ENCODE measurements at places on chromosomes 2 and 18. TPM values are rescaled to one million over a fixed set of nuclear protein-coding genes. Genes with fewer than 3 reads are reported as not detected.

MAPK4 gene
- total RNA-seq, result not detected

HTR2B gene
- 19.3 TPM for total RNA-seq

TNFRSF11A gene
- 0.25 TPM for total RNA-seq

RAPGEF4 gene
- 1.00 TPM for total RNA-seq

PTH2R gene
- 0.25 TPM for total RNA-seq

LAMA1 gene
- total RNA-seq, result 67.1 TPM

HMSD gene
- total RNA-seq, result 0.25 TPM

RGPD5 gene
- 50.4 TPM for total RNA-seq

NT5C1B gene
- 0.33 TPM for total RNA-seq

AQP12B gene
- not detected for total RNA-seq

SLC9A2 gene
- not detected for total RNA-seq

STK16 gene
- 48.9 TPM for total RNA-seq

DTNA gene
- total RNA-seq, result 17.2 TPM

FSIP2 gene
- total RNA-seq, result 0.22 TPM

IGFBP5 gene
- total RNA-seq, result 731 TPM

KCNG3 gene
- under 0.01 TPM for total RNA-seq

PSTPIP2 gene
- 3.1 TPM for total RNA-seq

PSMD14 gene
- 193 TPM for total RNA-seq

PLGLB2 gene
- 2.1 TPM for total RNA-seq

RFX8 gene
- total RNA-seq, result 15.3 TPM

ASB1 gene
- 47.7 TPM for total RNA-seq

ANKRD53 gene
- total RNA-seq, result 0.50 TPM

FAM110C gene
- total RNA-seq, result not detected

CHRNG gene
- not detected for total RNA-seq

LNPK gene
- 61.6 TPM for total RNA-seq

DUSP19 gene
- total RNA-seq, result 3.7 TPM

CFC1B gene
- not detected for total RNA-seq

TMEM247 gene
- not detected for total RNA-seq

CCDC121 gene
- total RNA-seq, result 1.7 TPM

SH2D6 gene
- 1.4 TPM for total RNA-seq

SERPINB3 gene
- not detected for total RNA-seq

MZT2B gene
- total RNA-seq, result 210 TPM

AAMP gene
- total RNA-seq, result 160 TPM

ASPRV1 gene
- 0.11 TPM for total RNA-seq

DSG3 gene
- under 0.01 TPM for total RNA-seq

CAPN14 gene
- 0.12 TPM for total RNA-seq

LYPD6B gene
- not detected for total RNA-seq

PSMA8 gene
- not detected for total RNA-seq

SERPINB4 gene
- total RNA-seq, result not detected

IL36B gene
- total RNA-seq, result not detected

UGT1A7 gene
- not detected for total RNA-seq

TCF7L1 gene
- 2.3 TPM for total RNA-seq

COL4A3 gene
- 0.25 TPM for total RNA-seq

USP40 gene
- total RNA-seq, result 46.9 TPM

REG1B gene
- total RNA-seq, result not detected

LONRF2 gene
- 7.6 TPM for total RNA-seq

DNAH6 gene
- total RNA-seq, result 0.12 TPM

PTCD3 gene
- total RNA-seq, result 109 TPM

NPC1 gene
- total RNA-seq, result 325 TPM

EFHD1 gene
- not detected for total RNA-seq

MATN3 gene
- 2.9 TPM for total RNA-seq

SLC5A7 gene
- total RNA-seq, result not detected

ABCG5 gene
- total RNA-seq, result not detected

SLC14A1 gene
- 13.3 TPM for total RNA-seq

RAB27B gene
- 22.2 TPM for total RNA-seq

CNTNAP5 gene
- total RNA-seq, result not detected

ELOA2 gene
- not detected for total RNA-seq

KLHL41 gene
- total RNA-seq, result 0.33 TPM

TOGARAM2 gene
- total RNA-seq, result 0.11 TPM

Measured in uterine smooth muscle cell (primary cell).